CD8-positive, alpha-beta T cell (primary cell): ENCODE measurements at places on chromosomes 2 and 18.
A peak's percentile ranks its signal among the peaks of the same experiment; 100 is the strongest.

GRCh38 chr2:43127208-43127940, 99.0 kb downstream of the ZFP36L2 start:
- peak; percentile 87 for DNase-seq

- no peak for DNase-seq
Observed at GRCh38 chr2:164620457-164620856, 825 bp downstream of the GRB14 start.

GRCh38 chr2:67095121-67095520, 302.0 kb upstream of the ETAA1 start:
- DNase-seq: no peak

DNA sequence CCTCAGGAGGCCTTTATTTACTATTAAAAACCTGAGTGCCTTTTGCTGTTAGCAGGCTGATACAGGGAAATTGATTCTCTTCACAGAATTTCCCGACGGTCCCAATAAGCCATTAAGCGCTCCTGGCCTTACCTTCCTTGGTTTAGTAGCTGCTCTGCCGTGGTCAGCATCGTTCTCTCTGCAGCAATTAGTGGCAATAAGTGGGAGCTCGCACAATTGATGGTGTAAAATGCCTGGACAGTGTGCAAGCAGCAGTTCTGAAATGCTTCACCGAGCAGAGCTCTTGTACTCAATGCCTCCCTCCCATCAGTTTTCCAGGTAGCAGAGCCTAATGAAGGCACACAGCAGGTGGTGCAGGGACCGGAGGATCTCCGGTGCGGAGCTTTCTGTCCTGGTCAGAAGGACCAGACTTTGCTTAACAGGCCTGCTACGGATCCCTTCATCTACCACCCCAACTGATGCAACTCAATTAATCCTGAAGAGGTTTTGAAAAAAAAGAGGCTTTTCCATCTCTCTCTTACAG, 1.1 kb upstream of the LINC00305 start:
- DNase-seq: no peak

- DNase-seq: no peak
Observed at GRCh38 chr18:62898359-62898758, 183.0 kb downstream of the PHLPP1 start.

GRCh38 chr2:1649103-1650084, 94.9 kb downstream of the PXDN start:
- DNase-seq: no peak

DNA sequence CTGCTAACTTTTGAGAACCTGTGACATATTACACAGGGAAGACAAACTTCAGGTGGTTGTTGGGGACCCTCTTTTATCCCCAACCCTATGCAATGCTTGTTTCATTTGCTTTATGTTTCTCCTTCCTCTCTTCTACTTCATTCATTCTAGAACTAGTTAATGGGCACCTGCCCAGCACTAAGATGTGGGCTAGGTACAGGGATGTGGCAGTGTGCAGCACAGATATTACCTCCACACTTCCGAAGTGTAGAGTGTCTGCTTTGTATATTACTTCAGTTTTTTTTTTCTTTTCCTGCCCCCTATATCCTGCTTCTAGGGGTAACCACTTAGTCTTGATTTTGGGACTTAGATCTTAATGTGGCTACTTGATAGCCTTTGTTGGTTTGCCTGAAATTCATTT, 35.1 kb downstream of the CD28 start:
- DNase-seq: peak; percentile 41

DNA sequence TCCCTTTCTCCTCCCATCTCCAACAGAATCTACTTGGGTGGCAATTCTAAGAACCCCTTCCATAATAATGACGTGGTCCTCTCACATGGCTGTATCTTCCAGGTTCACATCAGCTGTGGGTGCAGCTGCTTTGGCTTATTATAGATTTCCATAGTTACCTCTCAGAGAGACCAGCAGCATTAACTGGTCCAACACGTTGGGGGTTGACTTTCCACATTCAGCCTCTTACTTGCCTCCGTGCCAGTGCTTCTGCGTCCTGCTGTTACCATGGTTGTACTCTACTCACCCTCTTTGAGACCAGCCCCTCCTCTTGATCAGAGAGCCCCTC, 570.7 kb downstream of the PLCL1 start:
- no peak for DNase-seq

GRCh38 chr2:121869363-121869762, 113.9 kb downstream of the TSN start:
- DNase-seq: no peak

DNA sequence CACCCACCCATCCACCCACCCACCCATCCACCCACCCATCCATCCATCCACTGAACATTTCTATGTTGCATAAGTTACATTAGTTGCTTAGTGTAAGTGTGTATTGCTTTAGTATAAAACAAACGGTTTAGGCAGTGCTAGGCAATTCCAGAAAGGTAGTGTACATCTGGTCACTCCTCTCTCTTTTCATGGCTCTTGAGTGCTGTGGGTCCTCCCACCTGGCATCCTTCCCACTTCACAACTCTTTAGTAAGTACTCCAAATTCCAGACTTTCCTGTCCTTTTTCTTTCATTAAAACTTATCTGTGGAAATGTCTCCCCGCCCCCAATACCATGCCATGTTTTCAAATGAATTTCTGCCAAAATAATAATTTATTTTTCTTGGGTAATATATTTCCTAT, 122.5 kb downstream of the PLEKHM3 start:
- no peak for DNase-seq

DNA sequence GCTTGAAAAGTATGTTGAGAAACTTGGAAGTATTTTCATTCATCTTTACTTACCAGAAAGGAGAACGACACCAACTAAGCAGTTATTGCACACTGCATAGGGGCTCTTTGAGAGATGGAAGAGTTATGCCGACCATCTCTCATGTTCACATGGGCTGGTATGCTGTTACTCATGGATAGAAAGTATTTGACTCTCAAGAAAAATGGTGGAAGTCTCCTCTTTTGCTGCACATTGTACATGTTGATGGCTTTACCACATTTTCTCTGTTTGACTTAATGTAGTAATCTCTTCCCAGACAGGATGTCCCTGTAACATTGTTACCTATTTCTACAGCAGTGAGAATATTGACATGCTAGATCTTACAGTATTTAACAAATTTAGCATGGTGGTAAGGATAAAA, 23.2 kb downstream of the CAB39 start:
- DNase-seq: no peak

DNA sequence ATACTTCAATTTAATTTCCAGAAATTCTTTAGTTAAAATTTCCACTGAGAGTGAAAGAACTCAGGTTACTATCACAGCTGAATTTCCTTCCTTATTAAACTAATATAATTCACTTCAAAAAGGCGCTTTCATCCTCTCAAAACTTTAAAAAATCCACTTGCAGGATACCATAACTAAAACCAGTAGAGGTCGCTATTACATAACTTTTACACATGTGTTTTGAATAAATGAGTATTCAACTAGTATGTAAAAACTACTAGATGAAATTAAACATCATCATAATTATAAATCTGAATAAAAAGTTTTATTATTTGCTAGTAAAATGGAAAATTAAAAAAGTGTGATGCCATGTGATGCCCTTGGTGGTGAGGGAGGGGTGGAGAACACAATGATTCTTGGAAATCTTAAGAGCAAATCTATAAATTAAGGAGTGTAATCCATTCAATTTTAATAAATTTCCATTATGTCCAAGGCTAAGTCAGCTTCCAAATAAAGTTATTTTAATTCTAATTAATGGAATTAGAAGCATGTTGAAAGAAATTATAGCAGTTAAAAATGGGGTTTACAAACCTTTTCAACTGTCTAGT, 61.4 kb downstream of the SOS1 start:
- DNase-seq: no peak

GRCh38 chr18:77648411-77648810, 398.8 kb downstream of the GALR1 start:
- no peak for DNase-seq

- DNase-seq: no peak
Observed at GRCh38 chr2:41621095-41621494, 426.7 kb upstream of the PKDCC start.

DNA sequence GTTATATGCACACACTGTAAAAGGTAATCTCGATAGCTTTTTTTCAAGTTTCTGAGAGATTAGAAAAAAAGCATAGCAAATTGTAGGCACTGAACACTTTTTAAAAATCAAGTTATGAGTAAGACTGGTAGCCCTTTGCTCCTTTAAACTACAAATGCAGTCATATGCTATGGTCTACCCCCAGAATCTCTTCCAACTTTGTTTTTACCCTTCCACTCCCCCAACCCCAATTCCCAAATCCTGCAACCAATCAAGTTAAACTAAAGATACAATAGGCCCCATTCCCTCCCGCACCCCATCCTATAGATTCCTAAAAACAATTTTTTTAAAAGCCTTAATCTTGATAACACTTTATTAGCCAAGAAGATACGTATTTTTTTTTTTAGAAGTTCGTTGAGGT, 752 bp upstream of the BAZ2B start:
- DNase-seq: no peak

DNA sequence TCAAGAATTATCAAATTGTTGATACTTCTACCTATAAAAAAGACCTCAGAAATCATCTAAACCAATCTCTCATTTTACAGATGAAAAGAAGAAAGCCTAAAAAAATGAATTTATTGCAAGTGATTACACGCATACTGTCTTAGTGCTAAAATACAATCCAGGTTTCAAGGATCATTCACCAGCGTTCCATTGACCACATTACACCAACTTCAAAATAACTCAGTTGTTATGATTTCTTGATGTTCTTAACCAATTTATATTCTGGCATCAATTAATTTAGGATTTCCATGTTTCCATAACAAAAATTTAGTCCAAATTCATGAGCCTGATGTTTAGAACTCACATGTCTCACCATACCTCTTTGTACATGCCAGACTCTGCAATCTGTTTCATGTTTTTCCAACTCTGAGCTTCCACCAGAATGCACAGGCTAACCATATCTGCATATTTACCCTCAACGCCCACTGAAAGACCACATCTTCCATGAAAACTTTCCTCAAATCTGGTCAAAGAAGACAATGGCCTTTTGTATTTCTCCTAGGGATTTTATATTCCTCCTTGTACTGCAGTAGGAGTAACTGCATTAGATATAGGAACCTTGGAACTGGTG, 2.1 kb upstream of the INSIG2 start:
- DNase-seq: no peak

DNA sequence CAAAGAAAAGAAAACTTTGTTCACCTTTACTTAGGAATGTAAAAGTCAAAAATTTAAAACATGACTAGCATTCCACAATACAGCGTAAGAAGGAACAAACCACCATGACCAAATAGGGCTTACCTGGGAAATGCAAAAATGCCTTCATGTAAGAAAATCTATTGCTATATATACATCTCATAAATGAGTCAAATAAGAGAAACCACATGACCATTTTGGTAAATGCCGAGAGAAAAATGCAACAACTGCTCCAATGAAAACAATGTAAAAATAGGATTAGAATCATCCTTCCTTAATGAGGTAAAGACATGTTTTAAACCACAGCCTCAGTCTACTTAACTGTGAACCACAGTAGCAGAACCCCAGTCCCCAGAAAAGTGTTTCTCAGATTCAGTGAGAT, 49.4 kb downstream of the TGOLN2 start:
- DNase-seq: no peak
